ENCODE measurements at places on chromosomes 16 and 17.

DNA sequence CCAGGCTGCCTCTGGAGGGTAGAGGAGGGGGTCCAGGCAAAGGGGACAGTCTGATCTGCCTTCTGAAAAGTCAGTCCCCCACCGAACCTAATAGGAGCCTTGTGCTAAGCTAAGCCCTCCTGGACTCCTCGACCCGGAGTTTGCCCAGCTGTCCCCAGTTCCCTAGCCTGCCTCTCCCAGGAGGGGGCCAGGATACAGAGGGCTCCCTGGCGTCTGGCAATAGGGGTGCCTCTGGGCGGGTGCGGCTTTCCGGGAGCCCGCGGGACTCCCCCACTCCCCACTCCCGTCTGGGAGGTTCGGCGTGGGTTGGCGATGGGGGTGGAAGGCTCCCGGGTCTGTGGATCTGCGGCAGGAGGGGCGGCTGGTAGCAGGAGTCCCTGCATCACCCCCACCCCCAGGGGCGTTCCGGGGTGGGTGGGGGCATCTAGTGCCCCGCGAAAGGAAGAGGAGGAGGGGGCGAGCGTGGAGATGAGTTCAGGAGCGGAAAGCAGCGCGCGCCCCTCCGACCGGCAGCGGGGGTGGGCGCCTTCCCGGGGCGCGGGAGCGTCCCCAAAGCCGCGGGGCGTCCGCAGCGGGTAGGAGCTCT lies 1.2 kb downstream of the GSG1L start:
- DNase-seq = no peak

DNA sequence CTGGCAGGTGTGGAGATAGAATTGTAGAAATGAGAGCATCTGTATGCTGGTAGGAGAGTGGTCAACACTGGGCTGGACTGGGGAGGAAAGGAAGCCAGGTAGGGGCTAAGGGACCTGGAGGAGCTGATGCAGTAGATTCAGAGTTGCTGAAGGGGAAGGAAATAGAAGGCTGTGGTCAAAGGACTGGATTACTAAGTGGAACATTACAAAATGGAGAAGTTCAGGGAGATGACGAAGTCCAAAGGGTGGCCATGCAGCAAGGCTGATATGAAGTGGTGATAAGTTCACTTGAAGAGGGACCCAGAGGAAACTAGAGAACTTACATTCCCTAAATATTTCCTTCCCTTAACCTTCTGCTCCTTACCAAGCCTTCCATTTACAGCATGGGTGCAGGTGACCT lies 8.6 kb upstream of the CCL2 start:
- no peak for DNase-seq

DNA sequence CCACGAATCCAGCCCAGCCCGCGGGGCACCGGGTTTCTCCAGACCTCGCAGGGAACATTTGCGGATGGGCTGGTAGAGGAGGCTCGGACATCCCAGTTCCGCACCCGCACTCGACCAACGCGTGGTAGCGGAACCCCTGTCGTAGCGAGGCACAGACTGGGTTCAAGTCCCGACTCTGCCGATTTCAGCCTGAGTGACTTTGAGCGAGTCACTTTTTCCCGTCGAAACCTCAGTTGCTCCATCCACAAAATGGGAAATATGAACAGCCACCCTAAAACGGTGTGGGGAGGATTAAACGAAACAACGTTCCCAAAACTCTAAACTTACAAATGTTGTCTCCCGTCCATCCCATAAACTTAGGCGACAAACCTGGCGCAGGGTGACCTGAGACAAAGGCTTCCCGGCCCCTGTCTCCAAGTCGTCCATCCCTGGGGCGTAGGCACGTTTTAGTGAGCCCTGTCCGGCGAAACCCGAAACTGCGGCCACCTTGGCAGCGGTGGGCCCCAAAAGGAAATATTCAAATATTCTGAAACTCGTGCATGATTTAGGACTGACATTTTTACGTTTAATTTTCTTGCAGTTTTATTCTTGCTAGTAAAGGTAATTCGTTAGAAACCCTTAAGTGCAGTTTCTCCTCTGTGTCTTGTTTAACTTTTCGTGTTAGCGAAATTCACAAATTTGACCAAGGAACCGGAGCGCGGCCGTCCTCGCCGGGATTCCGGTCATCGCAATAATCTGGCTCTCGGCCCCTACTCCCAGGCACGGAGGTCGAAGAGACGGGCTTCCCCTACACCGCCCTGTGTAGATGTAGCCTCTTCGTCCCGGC lies 1.9 kb upstream of the MLLT6 start:
- DNase-seq = no peak

DNA sequence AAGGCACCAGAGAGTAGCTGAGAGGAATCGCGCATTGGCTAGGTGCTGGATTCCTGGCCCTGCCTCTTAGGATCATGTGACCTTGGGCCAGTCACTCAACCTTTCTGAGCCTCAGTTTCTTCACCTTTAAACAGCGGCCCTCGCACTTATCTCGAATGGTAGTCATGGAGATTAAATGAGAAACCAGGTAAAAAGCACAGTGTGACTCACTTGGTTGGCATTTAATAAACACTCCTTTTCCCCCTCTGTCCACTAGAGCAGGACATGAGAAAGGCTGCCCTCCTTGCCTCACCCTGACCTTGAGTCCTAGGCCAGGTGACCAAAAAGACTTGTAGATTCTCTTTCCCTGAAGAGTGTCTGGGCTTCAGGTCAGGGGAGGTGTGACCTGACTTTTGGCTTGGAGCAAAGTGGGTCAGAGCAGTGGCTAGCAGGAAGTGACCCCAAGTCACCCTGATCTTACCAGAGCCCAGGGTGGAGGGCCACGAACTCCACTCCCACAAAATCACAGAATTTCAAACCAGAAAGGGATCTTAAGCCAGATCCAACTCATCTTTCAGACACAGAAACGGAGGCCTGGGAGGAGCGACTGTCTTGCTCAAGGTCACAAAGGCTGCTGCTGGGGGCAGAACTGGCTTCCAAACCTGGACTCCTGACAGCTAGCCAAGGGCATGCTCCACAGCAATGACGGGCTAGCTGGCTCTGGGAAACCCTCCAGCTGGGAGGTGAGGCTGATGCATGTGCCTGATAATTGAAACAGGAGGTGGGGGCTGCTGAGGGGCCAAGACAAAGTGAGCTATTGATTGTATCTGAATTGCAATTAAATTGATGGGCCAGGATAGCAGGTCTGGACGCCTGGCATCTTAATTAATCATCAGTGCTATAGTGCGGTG lies 65.2 kb downstream of the PIPOX start:
- no peak for DNase-seq

DNA sequence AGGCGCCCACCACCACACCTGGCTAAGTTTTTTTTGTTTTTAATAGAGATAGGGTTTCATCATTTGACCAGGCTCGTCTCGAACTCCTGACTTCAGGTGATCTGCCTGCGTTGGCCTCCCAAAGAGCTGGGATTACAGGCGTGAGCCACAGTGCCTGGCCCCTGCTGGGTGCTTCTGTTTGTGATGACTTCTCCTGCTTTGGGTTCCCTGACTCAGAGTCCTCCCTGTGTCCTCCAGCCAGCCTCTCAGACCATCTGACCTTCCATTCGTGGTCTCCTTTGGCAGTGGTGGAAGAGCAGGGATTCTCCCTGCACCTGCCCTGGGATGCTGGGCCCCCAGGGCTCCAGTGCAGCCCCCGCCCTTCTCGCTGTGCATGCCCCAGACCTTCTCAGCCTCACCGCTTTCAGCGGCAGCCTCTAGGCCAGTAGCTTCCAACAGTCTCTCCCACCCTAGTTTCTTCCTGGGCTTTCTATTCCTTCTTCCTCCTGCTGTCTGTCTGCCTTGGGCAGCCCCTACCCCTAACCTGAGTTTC lies 13.2 kb downstream of the BEAN1 start:
- no peak for DNase-seq

GRCh38 chr16:52932321-52932720 lies 120.4 kb downstream of the CHD9NB start:
- DNase-seq = no peak

- no peak for DNase-seq
These were observed 5.6 kb upstream of the CDK5R1 start for GRCh38 chr17:32481193-32481592.

GRCh38 chr17:8614988-8615387 lies 15.5 kb downstream of the MYH10 start:
- no peak for DNase-seq

DNA sequence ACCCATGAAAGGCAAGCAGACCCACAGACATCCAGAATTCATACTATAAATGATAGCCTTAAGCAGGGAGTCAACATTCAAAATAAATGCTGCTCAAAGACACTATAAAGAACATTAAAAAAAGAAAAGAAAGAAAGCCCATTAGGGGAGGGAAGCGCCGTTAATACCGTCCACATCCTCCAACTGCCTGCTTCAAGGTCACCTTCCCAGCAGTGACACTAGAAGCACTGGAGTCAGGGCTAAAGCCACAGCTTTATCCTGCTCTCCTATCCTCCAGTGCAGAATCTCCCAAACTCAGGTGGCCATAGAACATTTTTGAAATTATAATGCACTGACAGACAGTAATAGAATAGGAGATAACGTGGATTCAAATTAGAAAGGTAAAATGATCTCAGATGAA lies 59.4 kb downstream of the TEX2 start:
- DNase-seq = no peak

- DNase-seq = no peak
These were observed 75.0 kb upstream of the WSB1 start for GRCh38 chr17:27218719-27219488.

DNA sequence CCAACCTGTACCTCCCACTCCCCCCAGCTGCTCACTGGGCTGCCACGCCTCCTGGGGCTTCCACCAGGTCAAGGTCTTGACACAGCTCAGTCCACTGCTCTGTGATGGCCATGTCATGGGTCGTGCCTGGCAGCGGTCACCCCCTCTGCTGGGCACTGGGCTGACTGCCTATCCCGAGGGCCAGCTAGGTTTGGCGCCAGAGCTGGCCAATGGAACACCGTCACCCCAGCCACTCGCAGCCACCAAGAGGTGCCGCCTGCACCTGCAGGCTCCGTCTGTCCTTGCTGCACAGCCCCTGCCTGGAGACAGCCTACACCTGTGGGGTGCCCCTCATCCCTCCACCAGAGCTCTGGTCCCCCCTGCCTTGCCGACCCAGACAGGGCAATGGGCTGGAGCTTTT lies 4.5 kb upstream of the RAB40C start:
- no peak for DNase-seq

DNA sequence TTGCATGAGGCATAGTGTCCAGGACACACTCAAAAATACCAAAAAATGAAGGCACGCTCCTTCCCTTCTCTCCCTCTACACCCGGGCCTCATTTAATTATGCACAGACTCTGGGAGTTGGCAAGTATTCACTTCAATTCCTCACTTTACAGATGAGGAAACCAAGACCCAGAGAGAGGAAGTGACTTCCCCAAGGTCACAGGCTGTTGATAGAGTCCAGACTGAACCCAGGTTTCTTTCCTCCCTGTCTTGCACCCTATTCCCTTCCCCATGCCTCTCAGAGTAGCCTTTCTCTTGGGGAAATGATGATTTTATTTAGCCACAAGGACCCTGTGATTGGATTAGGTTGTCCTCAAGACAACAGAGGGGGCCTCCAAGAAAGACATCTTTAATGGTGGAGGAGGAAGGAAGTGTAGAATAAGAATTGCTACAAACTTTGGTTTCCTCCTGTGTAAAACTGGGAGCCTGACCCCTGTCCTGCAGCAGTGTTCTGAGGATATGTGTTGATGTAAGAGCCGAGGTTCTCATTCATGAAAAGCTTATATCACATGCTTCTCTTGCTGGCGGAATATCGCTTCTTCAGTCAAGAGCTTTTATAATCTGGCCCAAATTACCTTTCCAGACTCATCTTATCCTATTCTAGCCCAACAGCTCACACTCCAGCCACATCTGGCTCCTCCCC lies 48.8 kb upstream of the SIAH1 start:
- DNase-seq = no peak

GRCh38 chr16:67457611-67458010 lies 23.3 kb downstream of the ATP6V0D1 start:
- DNase-seq = no peak

GRCh38 chr17:27807567-27808470 lies 7.5 kb upstream of the NOS2 start:
- DNase-seq = no peak

GRCh38 chr17:44552361-44552760 lies 4.9 kb upstream of the FZD2 start:
- DNase-seq = no peak

DNA sequence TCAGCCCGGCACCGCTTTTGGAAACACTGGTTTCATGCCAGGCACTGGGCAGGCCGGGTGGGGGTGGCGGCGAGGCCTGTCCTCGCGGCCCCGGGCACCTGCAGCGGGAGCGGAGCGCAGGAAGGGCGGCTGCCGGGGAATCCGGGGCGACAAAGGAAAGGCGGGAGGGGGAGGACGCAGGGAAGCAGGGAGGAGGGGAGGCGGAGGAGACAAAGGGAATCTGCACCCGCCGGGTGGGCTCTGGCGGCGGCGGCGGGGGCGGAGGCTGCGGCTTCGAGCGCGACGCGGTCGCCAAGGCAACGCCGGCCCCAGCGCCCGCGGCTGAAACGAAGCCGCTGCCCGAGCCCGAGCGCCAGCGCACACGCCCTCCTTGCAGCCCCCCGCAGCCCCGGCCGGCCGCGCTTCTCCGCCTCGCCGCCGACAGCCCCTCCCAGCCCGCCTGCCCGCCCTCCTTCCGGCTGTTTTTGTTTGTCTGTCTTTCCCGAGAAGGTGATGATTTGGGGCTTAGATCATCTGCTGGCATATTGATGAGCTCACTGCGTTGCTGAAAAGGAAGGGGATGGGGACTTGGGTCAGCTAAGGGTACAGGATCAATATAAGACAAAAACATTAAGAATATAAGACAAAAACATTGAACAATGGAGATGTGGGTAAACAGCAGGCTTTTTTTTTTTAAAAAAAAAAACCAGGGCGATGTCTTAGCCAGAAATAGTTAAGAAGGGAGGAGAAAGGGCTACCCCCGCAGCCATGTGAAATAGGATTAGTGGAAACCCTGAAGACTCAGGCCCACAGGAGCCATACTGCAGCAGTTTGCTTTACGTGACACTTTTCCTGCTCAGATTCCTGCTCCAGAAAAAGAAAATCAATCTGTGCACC lies 32.7 kb downstream of the CDK5R1 start:
- DNase-seq = no peak

- DNase-seq = no peak
These were observed 14.0 kb downstream of the CEP295NL start for GRCh38 chr17:78888941-78889518.

- DNase-seq = no peak
These were observed 398.5 kb downstream of the HAPSTR1 start for GRCh38 chr16:9489835-9490467.

DNA sequence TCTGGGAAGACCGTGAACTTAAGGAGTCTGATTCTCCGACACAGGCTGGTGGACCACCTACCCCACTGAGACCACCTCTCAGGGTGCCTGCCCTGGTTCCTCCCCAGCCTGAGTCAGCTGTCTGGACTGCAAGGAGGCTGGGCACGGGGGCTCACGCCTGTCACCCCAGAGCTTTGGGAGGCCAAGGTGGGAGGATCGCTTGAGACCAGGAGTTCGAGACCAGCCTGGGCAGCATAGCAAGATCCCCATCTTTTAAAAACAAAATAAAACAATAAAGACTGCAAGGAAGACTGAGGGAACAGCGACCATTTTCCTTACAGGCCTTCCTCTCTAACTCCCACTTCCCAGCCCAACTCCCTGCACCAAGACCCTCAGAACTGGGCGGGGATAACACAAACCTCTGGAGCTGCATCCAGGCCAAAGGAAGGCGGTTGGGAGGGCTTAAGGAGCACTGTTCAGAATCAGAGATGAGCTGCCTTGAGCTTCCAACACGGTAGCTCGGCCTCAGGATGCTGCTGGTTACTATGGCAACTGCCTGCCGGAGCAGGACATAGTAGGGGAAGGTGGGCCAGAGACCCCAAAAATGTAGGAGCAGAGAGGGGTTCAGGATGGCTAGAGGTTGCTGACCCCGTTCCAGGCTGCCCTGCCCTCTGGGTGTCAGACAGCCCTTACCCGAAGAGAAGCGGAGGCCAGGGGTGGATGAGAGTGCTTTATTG lies 4.4 kb downstream of the APOBR start:
- no peak for DNase-seq

- no peak for DNase-seq
These were observed 61.1 kb upstream of the KCNJ16 start for GRCh38 chr17:70013911-70014310.
